Skeletal muscle tissue (tissue), 5 donors: ENCODE measurements at places on chromosomes 5 and 9. TPM values are rescaled to one million over a fixed set of nuclear protein-coding genes. Genes with fewer than 3 reads are reported as not detected.

Gene SLC25A2
- 0.52 TPM for total RNA-seq

Gene PCDHGC4
- 3.7 TPM for total RNA-seq

Gene F2R
- total RNA-seq = 13.0 TPM

Gene CMYA5
- 93.9 TPM for total RNA-seq

Gene PDCD1LG2
- total RNA-seq = 3.7 TPM

Gene ARL14EPL
- not detected for total RNA-seq

Gene LRRC70
- total RNA-seq = 5.7 TPM

Gene SLC4A9
- not detected for total RNA-seq

Gene FST
- 24.5 TPM for total RNA-seq

Gene RIMOC1
- total RNA-seq = 8.4 TPM

Gene KCNMB1
- under 0.01 TPM for total RNA-seq

Gene UBTD2
- 45.9 TPM for total RNA-seq

Gene PCDH1
- total RNA-seq = 20.9 TPM

Gene SMIM33
- total RNA-seq = not detected

Gene PSD2
- 0.52 TPM for total RNA-seq

Gene PRUNE2
- 7.8 TPM for total RNA-seq

Gene C9orf78
- total RNA-seq = 32.9 TPM

Gene ARHGEF39
- total RNA-seq = 0.52 TPM

Gene ZNF658
- 9.9 TPM for total RNA-seq

Gene BARHL1
- not detected for total RNA-seq

Gene FYB1
- total RNA-seq = 4.2 TPM

Gene YIPF5
- total RNA-seq = 43.3 TPM

Gene CCL28
- 0.52 TPM for total RNA-seq

Gene WDR38
- total RNA-seq = not detected

Gene PROB1
- 23.5 TPM for total RNA-seq

Gene PRSS3
- 0.52 TPM for total RNA-seq

Gene LMX1B
- under 0.01 TPM for total RNA-seq

Gene PCDHB14
- 4.2 TPM for total RNA-seq

Gene DND1
- not detected for total RNA-seq

Gene ITK
- total RNA-seq = under 0.01 TPM

Gene OR1J2
- total RNA-seq = not detected

Gene GNA14
- total RNA-seq = 3.7 TPM

Gene CYLC2
- total RNA-seq = not detected

Gene FOXI1
- not detected for total RNA-seq

Gene C9orf85
- total RNA-seq = 18.3 TPM

Gene LAMC3
- total RNA-seq = 0.52 TPM

Gene CDH6
- 5.7 TPM for total RNA-seq

Gene PCSK1
- not detected for total RNA-seq

Gene OLFM1
- 2.6 TPM for total RNA-seq

Gene DPH7
- 13.0 TPM for total RNA-seq

Gene PALM2AKAP2
- 24.0 TPM for total RNA-seq

Gene F2RL2
- total RNA-seq = under 0.01 TPM

Gene FOXD1
- total RNA-seq = 0.52 TPM
